ENCODE measurements at places on chromosomes 5 and 9.

- peak; percentile 45 for DNase-seq
These were observed 31.2 kb downstream of the PTCD2 start for GRCh38 chr5:72351376-72351775.

- DNase-seq: peak; percentile 89
These were observed 120.8 kb upstream of the MTAP start for GRCh38 chr9:21681641-21682040.

DNA sequence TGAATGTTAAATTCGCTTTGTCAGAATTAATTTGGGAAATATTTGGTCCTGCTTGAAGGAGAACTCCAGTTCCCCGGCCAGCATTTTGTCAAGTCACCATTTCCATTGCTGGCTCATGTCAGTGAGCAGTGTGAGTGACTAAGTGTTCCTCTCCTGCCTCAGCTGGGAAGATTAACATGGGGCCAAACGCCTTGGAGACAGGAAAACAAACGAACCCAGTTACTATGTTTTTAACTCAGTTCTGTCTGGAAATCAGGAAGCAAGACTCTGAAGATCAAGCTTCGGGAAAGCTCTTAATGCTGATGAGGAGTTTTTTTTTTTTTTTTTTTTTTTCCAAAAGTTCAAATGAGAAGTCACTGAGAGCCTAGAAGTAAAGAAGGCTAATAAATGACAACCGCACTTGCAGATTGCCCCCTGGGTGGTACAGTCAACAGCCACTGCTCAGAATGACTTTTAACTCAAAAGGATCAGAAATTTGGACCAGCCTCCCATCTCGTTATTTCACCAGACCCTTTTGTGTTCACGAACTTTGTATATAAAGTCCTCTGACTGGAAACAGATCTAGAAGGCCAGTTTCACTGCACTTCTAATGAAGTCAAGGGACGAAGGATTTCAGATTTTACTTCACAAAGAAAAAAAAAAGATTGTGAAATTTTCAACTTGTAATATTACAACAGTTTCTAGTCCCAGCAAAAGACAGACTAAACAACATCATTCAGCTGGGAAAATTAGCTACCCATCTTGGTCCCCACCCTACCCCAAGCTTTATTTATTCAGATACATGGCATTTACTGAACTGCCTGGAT, 121.3 kb downstream of the LHFPL2 start:
- peak; percentile 82 for DNase-seq

- no peak for DNase-seq
These were observed 333.5 kb downstream of the CHSY3 start for GRCh38 chr5:130237721-130238120.

DNA sequence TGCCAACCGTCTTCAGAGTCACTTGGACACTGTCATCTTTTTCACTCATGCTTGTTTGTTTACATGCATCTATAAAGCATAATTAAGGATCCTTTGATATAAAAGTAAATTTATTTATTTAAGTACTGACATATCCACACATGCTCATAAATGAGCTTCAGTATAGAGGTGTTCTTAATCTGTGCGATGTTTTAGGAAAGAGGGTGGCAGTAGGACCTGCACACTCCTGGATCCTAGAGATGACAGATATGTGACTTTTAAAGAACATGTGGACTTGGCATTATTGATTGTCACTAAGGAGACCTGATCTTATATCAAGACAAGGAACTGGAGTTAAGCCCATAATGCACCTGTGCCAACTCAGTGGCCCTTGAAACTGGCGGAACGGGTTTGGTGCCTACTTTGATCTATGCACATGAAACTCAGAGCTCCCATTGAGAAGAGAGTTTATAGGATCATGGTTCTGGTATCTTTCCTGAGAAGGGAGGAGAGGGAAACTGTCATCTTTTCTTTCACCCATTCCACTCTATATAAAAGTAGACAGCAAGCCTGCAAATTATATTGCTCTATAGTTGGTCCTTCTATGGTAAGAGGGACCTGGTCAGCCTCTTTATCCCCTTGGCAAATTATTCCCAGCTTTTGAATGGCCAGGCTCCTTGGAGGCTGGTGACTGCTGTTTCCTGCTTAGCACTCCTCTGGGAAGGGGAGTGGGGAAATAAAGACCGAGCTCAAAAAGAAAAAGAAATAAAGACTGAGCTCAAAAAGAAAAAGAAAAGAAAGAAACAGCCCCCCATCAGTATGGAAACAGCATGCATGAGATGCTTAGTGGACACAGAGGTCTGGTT, 57.8 kb upstream of the LIFR start:
- no peak for DNase-seq

DNA sequence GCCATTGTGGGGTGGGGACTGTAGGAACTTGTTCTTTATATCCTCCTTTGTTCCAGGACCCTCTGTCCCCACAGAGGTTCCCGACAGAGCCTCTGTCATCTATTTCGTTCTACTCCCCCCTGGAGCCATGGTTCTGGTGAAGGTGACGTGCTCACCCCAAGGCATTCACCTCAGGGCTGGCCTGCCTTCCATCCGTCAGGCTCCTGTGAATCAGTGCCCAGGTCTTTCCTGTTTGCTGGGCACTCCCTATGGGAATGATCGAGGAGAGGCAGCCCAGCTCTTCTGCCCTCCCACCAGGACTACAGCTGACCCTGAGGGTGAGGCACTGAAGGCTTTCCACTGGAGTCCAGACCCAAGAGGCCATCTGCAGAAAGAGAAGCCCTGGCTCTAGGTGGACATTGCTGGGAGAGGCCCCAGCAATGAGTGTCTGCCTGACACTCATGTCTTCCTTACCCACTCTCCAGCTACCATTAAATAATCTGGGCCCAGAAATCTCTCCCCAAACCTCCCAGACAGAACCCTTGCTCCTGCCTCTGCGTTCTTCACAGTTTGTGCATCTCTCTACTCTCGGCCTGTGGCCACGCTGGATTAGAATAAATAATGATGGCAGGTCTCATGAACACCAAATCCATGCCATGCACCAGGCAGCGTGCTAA, 214.2 kb downstream of the FSTL4 start:
- DNase-seq: no peak

GRCh38 chr5:168085261-168086031, 206.0 kb upstream of the WWC1 start:
- peak; percentile 1 for DNase-seq

- DNase-seq: no peak
These were observed 1059.8 kb upstream of the DMAC1 start for GRCh38 chr9:8859416-8859815.

DNA sequence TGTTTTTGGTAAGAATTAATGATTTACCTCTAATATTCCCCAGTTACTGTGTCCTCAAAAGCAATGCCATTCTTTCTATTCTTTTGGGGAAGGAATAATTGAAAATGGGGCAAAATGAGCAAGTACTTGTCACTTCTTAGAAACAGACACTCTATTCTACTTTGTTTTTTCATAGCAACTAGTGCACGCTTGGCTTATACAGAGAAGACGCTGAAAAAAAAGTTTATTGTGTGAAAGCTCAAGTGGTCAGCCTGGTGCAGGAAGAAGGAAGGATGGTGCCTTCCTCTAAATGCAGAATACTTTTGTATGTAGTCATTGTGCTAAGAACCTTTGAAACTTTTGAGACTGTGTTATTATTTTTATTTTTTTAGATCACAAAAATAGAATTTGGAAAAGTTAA, 29.6 kb downstream of the ANKDD1B start:
- DNase-seq: no peak

- no peak for DNase-seq
These were observed 25.3 kb downstream of the CAMSAP1 start for GRCh38 chr9:135882011-135882410.

GRCh38 chr9:7287986-7288385, 511.6 kb downstream of the DMAC1 start:
- DNase-seq: no peak

GRCh38 chr5:75964008-75964407, 119.2 kb upstream of the SV2C start:
- DNase-seq: no peak

GRCh38 chr5:149834246-149834855, 104.2 kb downstream of the PPARGC1B start:
- peak; percentile 69 for DNase-seq

GRCh38 chr5:153964880-153965645, 73.6 kb downstream of the FAM114A2 start:
- DNase-seq: peak; percentile 79

- no peak for DNase-seq
These were observed 25.6 kb downstream of the SLC31A1 start for GRCh38 chr9:113246928-113247327.

GRCh38 chr9:85020791-85021190, 351.3 kb downstream of the NTRK2 start:
- no peak for DNase-seq

- peak; percentile 70 for DNase-seq
These were observed 50.4 kb downstream of the TRIO start for GRCh38 chr5:14193496-14193895.

DNA sequence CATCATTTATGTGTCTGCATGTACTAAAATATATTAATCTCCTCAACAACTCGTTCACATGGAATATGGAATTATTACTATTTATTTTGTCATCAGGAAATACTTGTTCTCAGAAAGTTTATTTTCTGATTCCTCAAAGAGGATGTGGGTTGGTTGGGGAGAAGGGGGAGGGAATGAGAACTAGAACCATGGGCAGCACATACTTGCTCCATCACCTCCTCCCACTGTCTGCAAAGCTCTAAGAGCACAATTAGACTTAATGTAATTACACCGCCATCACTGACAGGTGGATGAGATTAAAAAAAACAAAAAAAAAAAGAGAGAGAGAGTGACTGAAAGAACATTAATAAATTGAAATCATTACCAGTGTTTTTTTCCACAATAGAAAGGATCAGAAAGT, 98.2 kb downstream of the OXCT1 start:
- DNase-seq: no peak

GRCh38 chr5:155767470-155767869, 559.5 kb upstream of the SGCD start:
- no peak for DNase-seq

- DNase-seq: no peak
These were observed 63.6 kb downstream of the PRDM9 start for GRCh38 chr5:23571059-23571458.

DNA sequence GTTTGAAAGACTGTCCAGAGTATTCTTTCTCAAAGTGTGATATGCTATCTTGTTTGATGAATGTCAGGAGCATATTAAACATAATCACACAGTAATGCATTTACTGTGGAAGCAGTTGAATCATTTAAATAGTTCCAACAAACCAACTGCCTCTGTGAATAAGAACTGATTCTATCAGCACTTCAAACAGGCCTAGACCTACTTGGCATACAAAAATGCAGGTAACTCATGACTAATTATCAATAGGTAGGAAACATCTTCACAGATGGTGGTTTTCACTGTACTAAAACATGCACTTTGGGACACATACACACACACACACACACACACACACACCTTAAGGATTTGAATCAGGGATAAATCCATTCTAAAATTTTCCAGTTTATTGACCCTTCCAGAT, 91.2 kb upstream of the SNX2 start:
- no peak for DNase-seq

DNA sequence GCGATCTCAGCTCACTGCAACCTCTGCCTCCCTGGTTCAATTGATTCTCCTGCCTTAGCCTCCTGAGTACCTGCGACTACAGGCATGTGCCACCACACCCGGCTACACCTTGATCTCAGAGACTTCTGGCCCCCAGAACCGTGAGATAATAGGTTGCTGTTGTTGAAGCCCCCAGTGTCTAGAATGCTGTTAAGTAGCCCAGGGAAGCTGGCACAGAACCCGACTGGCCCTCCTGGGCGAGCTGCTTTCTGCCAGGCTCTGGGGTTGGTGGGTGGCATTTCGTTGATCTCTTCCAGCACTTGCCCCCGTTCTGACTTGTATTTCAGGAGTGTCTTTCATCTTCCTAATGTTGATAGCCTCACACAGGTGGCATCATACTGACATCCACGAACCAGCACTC, 807.1 kb downstream of the CDH9 start:
- no peak for DNase-seq

GRCh38 chr9:108396193-108396592, 459.6 kb downstream of the ACTL7B start:
- no peak for DNase-seq

DNA sequence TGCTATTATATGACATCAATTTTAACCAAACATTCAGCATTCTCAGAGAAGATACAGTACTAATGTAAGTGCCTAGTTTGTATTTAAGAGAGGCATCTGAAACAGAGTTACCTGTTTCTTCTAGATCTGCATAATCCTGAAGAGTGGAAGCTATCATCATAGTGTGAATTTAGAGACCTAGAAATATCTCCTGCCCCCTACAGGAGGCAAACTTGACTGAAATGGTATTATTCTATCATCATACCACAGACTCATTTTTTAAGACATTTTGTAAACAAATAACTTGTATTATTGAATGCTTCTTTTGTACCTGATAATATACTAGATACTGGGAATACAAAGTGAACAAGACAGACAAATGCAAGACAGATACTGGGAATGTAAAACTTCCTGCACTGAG, 216.8 kb upstream of the RPS23 start:
- peak; percentile 1 for DNase-seq

GRCh38 chr9:35414889-35415288, 75.0 kb upstream of the RUSC2 start:
- DNase-seq: no peak

GRCh38 chr9:13809401-13809800, 504.5 kb downstream of the NFIB start:
- DNase-seq: no peak

DNA sequence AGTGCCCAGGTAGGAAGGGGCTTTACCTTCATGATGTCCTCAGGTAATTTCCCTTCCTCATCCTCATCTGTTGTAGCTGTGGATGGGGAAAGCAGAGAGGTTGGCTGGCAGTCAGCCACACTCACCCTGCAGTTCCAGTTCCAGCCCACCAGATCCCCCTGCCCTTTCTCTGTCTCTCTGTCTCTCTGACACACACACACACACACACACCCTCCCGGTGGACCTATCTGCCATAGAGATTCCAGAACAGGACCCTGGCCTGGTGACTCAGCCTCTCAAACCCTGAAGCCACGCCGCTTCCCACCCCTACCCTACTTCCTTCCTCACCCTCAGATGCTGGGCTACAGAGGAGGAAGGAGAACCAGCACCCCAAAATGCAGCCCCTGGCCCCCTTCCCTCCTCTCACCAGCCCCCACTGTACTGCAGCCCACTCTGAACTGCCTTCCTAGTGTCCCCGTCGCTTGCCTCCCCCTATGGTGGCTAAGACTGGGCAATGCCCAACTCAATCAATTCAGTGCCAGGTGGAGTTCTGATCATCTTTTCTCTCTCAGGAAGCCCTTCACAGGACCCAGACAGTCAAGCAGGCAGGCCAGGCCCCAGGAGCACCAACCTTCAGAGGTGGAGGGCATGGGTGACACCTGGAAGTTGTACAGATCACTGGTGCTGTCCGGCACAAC, 4.8 kb downstream of the IRF1 start:
- no peak for DNase-seq

DNA sequence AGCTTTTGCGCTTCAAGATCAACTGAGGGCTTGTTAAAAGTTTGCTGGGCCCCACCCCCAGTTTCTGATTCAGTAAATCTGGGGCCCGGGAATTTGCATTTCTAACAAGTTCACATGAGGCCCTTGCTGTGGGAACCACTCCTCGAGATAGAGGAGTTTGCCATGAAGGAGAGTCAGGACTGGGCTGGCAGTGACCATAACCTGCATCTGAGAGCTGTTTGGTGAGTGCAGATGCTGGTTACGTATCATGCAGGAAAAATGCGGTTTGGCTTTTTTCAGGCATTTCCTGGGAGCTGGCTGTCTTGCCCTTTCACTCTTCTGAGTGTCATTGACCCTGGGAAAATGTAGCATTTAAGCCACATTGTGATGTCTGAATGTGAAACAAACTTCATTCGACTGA, 9.4 kb upstream of the ANGPTL2 start:
- peak; percentile 69 for DNase-seq

GRCh38 chr5:74954919-74955318, 88.7 kb upstream of the FAM169A start:
- peak; percentile 70 for DNase-seq

Data from foreskin fibroblast (primary cell).